ENCODE measurements at places on chromosomes 7 and 10.

DNA sequence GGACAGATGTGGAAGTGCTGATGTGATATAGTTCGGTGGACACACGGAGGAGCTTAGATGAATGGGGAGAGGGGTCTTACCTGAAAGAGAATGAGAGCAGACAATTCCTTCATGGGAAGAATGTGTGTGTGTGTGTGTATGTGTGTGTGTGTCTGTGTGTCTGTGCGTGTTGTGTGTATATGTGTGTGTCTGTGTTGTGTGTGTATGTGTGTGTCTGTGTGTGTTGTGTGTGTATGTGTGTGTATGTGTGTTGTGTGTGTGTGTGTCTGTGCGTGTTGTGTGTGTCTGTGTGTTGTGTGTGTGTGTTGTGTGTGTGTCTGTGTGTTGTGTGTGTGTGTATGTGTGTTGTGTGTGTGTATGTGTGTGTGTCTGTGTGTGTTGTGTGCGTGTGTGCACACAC, 104.2 kb downstream of the FAM204A start:
- DNase-seq: no peak

GRCh38 chr7:66376264-66376945, 171.3 kb downstream of the TPST1 start:
- DNase-seq: no peak

DNA sequence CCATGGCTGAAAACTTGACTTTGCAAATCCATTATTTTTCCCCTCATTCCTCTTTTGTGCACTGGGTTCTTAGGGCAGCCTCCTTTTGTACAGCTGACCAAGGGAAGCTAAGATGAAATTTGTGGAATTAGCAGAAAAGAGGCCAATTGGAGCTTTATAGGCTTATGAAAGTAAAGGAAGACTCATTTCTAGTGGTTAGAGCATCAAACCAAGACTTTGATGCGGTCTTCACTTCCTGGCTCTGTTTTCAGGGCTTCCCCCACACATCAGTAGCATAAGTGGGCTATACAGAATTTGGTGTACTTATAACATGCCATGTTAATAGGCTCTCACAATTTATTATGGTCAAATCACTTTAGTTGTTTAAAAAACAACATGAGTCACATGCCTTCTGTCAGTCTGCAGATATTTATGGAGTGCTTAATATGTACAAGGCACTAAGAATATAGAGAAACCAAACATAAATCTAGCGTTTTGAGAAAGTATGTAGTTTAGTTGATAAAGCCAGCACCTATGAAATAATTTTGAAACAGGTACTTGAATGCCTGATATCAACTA, 5.7 kb downstream of the AUTS2 start:
- no peak for DNase-seq

- no peak for DNase-seq
Measured at GRCh38 chr10:132455441-132455971, 58.5 kb downstream of the PWWP2B start.

DNA sequence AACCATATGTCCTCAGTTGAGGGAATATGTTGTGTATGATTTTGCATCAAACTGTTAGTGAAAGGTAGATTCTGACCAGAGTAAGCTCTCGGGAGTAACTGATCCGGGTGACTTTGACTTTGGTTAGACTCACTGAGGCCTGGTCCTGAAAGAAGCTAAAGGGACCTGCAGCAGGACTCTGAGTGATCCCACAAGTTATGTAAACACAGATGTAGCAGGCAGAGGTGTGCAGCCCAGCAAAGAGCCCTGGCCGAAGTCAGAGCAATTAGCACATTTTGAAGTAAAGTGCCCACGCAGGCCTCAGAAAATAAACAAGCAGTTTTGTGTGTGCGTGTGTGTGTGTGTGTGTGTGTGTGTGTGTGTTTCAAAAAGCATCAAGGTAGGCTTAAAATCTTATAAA, 245.6 kb upstream of the FERD3L start:
- no peak for DNase-seq

- no peak for DNase-seq
Measured at GRCh38 chr7:343864-344607, 54.1 kb downstream of the FOXL3 start.

GRCh38 chr7:5363729-5364128, 59.9 kb downstream of the TNRC18 start:
- no peak for DNase-seq

- no peak for DNase-seq
Measured at GRCh38 chr7:140534743-140535142, 55.4 kb upstream of the MKRN1 start.

DNA sequence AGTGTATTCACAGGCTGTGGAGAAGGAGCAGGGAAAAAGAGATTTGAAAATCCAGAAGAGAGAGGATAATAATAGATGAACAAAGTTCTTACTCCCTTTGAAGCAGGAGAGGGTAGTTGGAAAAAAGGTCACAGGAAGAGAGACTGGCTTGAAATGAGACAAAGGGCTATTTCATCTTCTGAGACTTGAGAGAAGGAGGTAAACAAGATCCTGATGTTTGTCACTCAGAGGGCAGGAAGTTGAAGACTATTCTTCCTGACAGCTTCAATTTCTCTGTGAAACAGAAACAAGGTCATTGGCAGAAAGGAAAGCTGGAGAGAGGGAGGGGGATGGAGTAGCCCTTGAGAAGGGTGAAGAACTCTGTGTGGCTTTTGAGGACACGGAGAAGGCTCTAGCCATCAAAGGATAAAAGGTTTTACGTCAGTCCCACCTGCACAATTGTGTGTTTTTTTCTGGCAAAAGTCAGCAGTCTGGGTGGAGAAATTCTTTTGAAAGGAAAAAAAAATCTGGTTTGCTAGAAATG, 216.1 kb upstream of the STEAP4 start:
- no peak for DNase-seq

- DNase-seq: no peak
Measured at GRCh38 chr10:52387744-52388143, 73.7 kb downstream of the DKK1 start.

DNA sequence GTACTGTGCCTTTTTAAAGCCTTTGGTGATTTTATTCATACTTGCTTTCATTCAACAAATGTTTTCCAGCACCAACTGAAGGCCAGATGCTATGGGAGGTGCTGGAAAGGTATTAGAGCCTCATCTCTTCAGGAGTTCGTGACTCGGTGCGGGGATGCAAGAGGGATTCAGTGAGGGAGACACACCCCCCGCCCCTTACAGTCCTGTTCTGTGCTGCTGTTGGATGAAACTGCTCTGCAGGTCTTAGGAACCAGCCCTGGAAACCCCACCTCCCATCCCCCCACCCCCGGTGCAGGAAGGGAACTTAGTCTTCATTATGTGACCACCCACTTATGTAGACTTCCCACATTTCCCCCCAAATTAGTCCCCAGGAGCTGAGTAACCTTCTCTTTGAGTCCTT, 110.4 kb downstream of the INSYN2A start:
- DNase-seq: no peak

GRCh38 chr10:56624082-56624481, 263.0 kb upstream of the ZWINT start:
- no peak for DNase-seq

GRCh38 chr10:29205787-29206186, 83.1 kb upstream of the LYZL1 start:
- DNase-seq: no peak

- no peak for DNase-seq
Measured at GRCh38 chr10:13018171-13018570, 16.7 kb upstream of the CCDC3 start.

DNA sequence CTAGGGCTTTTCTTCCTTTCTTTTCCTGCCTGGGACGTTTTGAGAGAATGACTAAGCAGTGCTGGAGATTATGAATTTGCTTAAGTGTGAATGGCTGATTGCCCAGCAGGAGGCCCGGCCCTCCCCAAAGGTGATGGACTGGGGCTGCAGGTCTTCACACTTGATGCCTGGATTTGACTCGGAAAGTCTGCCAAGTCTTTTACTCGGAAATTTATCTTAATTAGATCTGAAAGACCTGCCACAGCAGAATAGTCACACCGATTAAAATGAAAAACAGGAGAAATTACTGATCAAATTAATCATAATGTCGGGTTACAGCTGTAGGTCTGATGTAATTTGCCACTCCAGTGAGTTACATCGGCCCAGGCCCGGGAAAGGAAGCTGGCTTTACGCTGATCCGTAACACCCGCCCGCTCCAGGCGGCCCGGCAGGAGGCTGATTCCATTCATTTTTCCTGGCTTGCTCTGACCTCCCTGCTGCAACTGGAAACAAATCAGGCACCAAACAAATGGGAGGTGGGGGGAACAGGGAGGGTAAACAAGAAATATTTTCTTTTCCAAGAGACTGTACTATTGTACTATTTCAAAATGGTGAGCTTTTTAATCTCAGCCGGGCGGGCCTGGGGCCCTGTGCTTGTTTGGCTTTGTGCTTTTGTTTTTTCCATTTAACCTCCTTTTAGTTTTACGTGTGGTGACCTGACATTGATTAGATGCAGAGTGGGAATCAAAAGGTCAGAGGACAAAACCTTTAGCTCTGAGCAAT, 212.4 kb upstream of the YAE1 start:
- DNase-seq: no peak

All from GM12864 (cell line).